Hypothalamus (tissue), 51 donors: ENCODE measurements at places on chromosomes 6 and 20.

DNA sequence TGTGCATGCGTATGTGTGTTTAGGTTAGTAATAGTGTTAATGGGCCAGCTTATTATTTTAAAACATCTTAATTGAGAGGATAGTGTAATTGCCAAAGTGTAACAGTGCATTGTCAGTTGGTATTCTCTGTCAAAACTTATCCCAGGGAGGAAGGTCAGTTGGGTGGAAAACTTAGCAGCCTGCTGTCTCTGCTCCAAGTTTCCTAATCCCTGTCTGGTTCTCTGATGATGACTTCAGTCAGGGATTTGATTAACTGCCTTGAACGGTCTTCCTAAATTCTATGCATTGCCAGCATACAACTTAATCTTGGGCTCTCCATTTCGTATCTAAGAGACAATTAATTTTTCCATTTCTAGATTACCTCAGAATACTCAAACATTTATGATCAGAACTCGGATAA, 51.1 kb downstream of the L3MBTL3 start:
- no peak for DNase-seq

DNA sequence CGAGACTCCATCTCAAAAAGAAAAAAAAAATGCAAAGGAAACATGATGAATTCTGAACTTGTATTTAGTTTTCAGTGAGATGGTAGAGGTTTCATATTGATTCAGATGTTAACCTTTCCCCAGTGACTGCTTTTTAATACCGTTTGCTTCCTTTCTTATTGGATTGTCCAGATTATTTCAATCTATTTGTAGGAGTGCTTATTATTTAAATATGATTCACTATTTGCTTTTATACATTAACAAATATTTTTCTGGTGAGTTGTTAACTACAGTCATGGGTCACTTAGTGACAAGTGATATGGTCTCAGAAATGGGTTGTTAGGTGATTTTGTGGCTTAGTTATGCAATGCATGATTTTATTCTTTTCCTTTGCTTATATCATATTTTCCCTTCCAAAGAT, 8.4 kb downstream of the PI3 start:
- DNase-seq, result no peak

GRCh38 chr6:121428872-121429756, 6.3 kb upstream of the GJA1 start:
- DNase-seq, result no peak

GRCh38 chr6:108166664-108167448, 1.0 kb downstream of the NR2E1 start:
- no peak for DNase-seq

DNA sequence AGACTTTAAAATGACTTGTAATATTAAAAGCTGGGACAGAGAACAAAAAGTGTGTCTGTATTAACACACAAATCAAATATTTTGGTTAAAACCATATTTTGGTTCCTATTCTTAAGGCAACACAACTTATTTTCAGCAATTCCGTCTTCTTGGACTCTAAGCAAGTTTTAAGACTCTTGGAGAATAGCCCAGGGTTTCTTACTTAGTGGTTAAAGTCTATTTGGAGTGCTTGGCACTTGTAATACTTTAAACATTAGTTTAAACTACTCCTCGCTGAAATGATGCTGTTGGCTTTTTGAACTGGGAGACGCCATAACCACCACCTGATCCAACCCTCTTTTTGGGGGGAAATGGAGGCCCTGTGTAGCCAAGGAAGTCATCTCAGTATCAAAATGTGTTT, 109.7 kb upstream of the GMDS start:
- DNase-seq, result no peak
